HCT116 (cell line): ENCODE measurements at places on chromosomes 6 and 20. TPM values are rescaled to one million over a fixed set of nuclear protein-coding genes. Genes with fewer than 3 reads are reported as not detected.
A peak's percentile ranks its signal among the peaks of the same experiment; 100 is the strongest.

Gene HLA-DQA2
- not detected for total RNA-seq

- peak overlapping the region; percentile 64 for H3K27ac ChIP-seq
- peak overlapping the region; percentile 71 for H3K4me3 ChIP-seq
- DNase-seq, result no peak
Measured at GRCh38 chr6:2839982-2840748, 1.5 kb downstream of the SERPINB1 start.

GRCh38 chr6:15744818-15745402, 82.1 kb upstream of the DTNBP1 start:
- no peaks in the 10 kb centered on the region for H3K36me3 ChIP-seq
- no peak for DNase-seq
- H3K4me3 ChIP-seq, result no peak overlapping the region
- H3K27ac ChIP-seq, result no peak overlapping the region

Gene VSX1
- total RNA-seq, result not detected

- DNase-seq, result no peak
- H3K4me1 ChIP-seq, result no peaks in the 10 kb centered on the region
- H3K4me3 ChIP-seq, result no peak overlapping the region
- H3K27me3 ChIP-seq, result peaks cover 6% of the 10 kb centered on the region; the same call in 1 of the 2 replicates
- H3K27ac ChIP-seq, result no peak overlapping the region
Measured at GRCh38 chr6:167481307-167481926, 156.5 kb downstream of the TTLL2 start.

Gene ASIP
- not detected for total RNA-seq

Gene ADGRB3
- total RNA-seq, result not detected

- H3K27ac ChIP-seq, result no peak overlapping the region
- H3K4me1 ChIP-seq, result no peaks in the 10 kb centered on the region
- no peak overlapping the region for H3K4me3 ChIP-seq
- no peaks in the 10 kb centered on the region for H3K36me3 ChIP-seq
Measured at GRCh38 chr20:64142590-64142989, 21.7 kb upstream of the MYT1 start.

GRCh38 chr6:23456396-23456795, 669.6 kb upstream of the NRSN1 start:
- no peak overlapping the region for H3K4me3 ChIP-seq
- no peaks in the 10 kb centered on the region for H3K27me3 ChIP-seq
- DNase-seq, result no peak
- H3K27ac ChIP-seq, result no peak overlapping the region
- no peaks in the 10 kb centered on the region for H3K36me3 ChIP-seq

Gene PTCRA
- not detected for total RNA-seq

- no peak for DNase-seq
- no peaks in the 10 kb centered on the region for H3K36me3 ChIP-seq
Measured at GRCh38 chr6:55064711-55065420, 109.4 kb upstream of the HCRTR2 start.

Gene TMEM217
- 0.98 TPM for total RNA-seq

Gene C20orf141
- total RNA-seq, result not detected

GRCh38 chr6:3762359-3762758, 10.8 kb upstream of the PXDC1 start:
- no peaks in the 10 kb centered on the region for H3K27me3 ChIP-seq
- no peaks in the 10 kb centered on the region for H3K36me3 ChIP-seq
- DNase-seq, result no peak
- H3K4me3 ChIP-seq, result no peak overlapping the region
- no peak overlapping the region for H3K27ac ChIP-seq

Gene BEND6
- 4.0 TPM for total RNA-seq

DNA sequence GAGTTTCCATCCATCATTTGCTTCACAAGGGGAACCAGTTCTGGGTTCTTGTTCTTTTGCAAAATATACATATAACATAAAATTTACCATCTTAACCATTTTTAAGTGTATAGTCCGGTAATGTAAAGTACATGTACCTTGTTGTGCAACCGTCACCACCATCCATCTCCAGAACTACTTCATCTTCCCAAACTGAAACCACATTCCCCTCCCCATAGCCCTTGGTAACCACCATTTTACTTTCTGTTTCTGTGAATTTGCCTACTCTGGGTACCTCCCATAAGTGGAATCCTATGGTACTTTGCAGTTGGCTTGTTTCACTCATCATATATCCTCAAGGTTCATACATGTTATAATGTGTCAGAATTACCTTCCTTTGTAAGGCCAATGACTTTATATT, 70.3 kb upstream of the DSP start:
- H3K27me3 ChIP-seq, result no peaks in the 10 kb centered on the region
- no peak overlapping the region for H3K4me3 ChIP-seq
- peaks cover 7% of the 10 kb centered on the region for H3K4me1 ChIP-seq
- no peaks in the 10 kb centered on the region for H3K36me3 ChIP-seq
